SJSA1 (cell line): ENCODE measurements at places on chromosomes 1 and 21. TPM values are rescaled to one million over a fixed set of nuclear protein-coding genes. Genes with fewer than 3 reads are reported as not detected.

KPRP gene
- total RNA-seq: not detected in 2 replicates

WNT2B gene
- total RNA-seq: 8.7 and 14.7 TPM in 2 replicates

PTPRC gene
- not detected in 2 replicates for total RNA-seq

DNA sequence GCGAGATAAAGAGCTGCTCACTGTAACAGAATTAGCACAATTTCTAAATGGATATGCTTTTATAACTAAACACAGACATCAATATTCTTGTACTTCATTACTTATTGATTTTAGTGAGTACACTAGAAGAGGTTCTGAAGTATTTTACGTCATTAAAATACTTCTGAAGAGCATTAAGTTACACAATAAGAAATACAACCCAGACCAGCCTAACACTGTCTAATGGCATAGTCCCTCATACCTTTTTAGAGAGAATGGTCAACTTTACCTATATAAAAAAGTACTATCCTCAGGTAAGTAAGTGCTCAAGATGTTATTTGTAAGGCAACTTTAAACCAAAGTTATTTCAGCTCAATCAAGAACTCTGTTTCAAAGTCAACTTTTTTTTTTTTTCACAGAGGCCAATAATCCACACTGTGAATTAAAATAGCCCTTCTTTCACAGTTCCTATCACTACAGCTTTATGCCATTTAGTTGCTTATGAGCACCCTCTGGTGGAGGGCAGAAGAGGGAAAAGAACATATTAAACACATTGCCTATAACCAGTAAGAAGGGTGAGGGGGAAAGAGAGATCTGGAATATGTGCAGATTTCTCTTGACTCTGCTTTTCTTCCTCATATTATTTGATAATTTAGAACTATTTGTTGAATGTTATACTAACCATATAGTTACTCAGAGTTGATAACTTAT, 182.1 kb upstream of the DMRTA2 start:
- H3K4me3 ChIP-seq: no peak overlapping the region
- H3K36me3 ChIP-seq: no peaks in the 10 kb centered on the region; the same call in 1 of the 2 replicates
- H3K27me3 ChIP-seq: no peaks in the 10 kb centered on the region
- peak; percentile 24 for DNase-seq
- no peak overlapping the region for H3K27ac ChIP-seq

DNA sequence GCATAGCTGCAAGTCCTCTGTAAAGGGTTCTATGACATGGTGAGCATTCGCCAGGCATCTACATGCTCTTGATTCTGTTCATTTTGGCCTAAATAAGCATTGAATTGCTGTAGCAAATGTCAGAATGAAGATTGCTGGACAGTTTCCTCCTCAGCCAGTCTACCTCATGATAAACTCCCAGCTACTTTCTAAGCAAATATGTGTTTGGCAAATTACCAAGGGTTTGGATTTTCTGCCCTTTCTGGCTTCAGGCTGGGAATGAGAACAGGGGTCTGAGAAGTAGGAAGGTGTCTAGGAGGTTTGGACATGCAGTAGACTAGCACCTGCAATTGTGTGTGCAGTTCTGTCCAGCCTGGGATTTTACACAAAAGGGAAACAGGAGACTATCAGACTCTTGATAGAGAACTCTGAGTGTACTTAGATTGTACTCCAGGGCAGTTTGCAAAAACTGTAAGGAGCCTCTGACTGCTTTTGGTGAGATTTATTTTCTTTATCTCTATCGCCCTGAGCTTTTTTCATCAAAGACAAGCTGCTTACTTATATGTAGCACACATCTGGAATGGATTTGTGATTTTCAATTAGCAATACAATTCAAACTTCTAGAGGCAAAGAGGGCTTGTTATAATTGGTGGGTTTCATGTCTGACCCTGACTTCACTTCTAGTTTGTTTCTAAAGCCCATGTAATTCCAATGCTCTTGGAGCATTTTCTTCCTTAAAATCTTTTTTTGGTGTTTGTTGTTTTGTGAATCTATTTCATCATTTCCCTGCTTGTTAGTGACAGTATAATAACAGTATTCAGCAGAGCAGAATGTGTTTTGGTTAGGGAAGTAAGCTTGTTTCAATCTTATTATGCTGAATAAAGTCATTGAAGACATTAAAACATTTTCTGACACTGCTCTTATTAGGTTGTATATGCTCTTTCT, 150.8 kb downstream of the VPS13D start:
- H3K4me1 ChIP-seq: peaks cover 9% of the 10 kb centered on the region
- H3K36me3 ChIP-seq: peaks cover 48% of the 10 kb centered on the region
- H3K4me3 ChIP-seq: no peak overlapping the region
- H3K27me3 ChIP-seq: no peaks in the 10 kb centered on the region
- no peak overlapping the region for H3K27ac ChIP-seq
- no peak for DNase-seq

GRCh38 chr1:63112155-63112900, 210.0 kb upstream of the FOXD3 start:
- peak; percentile 42 for DNase-seq
- no peak overlapping the region for H3K4me3 ChIP-seq
- peaks cover 13% of the 10 kb centered on the region for H3K4me1 ChIP-seq
- no peaks in the 10 kb centered on the region for H3K36me3 ChIP-seq
- peaks cover 4% of the 10 kb centered on the region; the same call in 1 of the 2 replicates for H3K27me3 ChIP-seq

GRCh38 chr1:29524285-29525065, 288.2 kb downstream of the PTPRU start:
- H3K36me3 ChIP-seq: no peaks in the 10 kb centered on the region
- no peak overlapping the region for H3K27ac ChIP-seq
- no peak overlapping the region for H3K4me3 ChIP-seq
- no peaks in the 10 kb centered on the region for H3K4me1 ChIP-seq
- peak; percentile 30 for DNase-seq

DNA sequence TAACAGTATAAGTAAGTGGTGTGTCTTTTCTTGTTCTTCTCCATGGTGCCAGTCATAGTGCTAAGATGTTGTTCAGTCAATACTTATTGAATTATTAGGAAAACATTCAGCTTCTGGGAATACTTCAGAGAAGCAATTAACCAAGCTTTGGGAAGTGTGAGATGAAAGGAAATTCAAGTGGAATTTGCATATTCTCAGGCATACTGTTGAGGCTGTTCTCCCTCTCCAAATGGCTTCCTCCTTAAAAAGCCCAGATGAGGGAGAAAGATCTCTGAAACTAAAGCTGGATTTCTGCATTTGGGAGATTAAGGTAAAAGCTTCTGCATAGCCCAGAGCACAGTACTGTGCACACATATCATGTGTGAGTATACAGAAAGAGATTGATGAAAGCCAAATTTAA, 73.4 kb downstream of the MACF1 start:
- H3K36me3 ChIP-seq: peaks cover 9% of the 10 kb centered on the region
- no peak for DNase-seq
- no peaks in the 10 kb centered on the region for H3K4me1 ChIP-seq
- H3K4me3 ChIP-seq: no peak overlapping the region
- no peak overlapping the region for H3K27ac ChIP-seq

DNA sequence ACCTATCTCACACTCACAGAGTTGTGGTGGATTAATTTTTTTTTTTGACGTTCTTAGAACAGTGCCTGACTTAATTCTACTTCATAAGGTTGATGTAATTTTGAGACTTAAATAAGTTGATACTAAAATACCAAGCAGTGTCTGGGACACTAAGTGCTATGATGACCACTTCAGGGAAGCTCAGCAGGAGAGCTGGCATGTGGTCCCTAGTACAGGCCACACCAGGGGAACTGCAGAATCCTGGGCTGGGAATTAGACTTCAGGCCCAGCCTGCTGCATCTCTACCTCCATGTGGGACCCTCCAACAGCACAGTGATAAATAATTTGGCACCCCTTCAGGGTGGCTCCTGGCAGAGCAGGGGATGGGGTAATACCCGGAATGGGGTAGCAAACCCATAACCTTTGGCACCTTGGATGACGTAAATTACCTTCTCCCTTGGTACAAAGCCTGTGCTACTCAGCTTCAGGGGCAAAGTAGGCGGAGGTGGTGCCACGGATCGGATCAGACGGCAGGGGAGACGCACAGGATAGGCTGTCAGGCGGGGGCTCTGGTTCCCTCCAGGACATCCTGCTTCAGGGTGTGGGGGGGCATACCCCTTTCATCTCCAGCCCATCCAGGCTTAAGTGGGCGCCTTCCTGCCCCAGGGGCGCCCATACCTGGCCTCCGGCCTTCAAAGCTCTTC, 4.8 kb downstream of the MFSD2A start:
- DNase-seq: no peak
- H3K36me3 ChIP-seq: peaks cover 43% of the 10 kb centered on the region
- no peak overlapping the region for H3K4me3 ChIP-seq
- no peaks in the 10 kb centered on the region for H3K27me3 ChIP-seq
- H3K4me1 ChIP-seq: peaks cover 11% of the 10 kb centered on the region

GRCh38 chr1:198117267-198117666, 39.5 kb upstream of the NEK7 start:
- H3K4me1 ChIP-seq: peaks cover 10% of the 10 kb centered on the region
- no peaks in the 10 kb centered on the region for H3K36me3 ChIP-seq
- DNase-seq: no peak
- no peak overlapping the region for H3K27ac ChIP-seq

- DNase-seq: no peak
- peaks cover 6% of the 10 kb centered on the region for H3K4me1 ChIP-seq
- no peak overlapping the region for H3K4me3 ChIP-seq
- H3K27ac ChIP-seq: no peak overlapping the region
Measured at GRCh38 chr1:199778324-199778955, 249.1 kb upstream of the NR5A2 start.

DNA sequence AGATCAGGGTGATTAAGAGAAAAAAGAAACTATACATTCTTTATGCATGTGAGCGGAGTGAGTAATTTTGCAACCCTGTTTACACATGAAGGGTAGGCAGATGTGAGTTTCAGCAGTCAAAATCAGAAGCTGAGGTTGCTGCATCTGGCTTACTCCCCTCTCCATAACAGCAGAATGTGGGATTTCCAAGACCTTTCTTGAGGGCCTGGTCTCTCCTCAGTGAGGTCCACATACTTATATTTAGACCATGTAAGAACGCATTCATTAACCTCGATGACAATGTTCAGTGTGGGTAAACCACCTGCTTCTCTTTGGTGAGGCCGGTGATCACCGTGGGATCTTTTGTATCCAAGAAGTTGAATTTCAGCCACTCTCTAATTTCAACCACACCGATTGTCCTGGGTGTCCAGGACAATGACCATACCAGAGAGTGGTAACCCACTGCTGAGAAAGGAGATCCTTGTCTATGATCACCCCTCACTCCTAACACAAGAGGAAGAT, 18.7 kb upstream of the RAP1A start:
- no peak for DNase-seq
- peaks cover 20% of the 10 kb centered on the region for H3K4me1 ChIP-seq
- H3K27ac ChIP-seq: no peak overlapping the region
